ENCODE measurements at places on chromosomes 12 and 14.

DNA sequence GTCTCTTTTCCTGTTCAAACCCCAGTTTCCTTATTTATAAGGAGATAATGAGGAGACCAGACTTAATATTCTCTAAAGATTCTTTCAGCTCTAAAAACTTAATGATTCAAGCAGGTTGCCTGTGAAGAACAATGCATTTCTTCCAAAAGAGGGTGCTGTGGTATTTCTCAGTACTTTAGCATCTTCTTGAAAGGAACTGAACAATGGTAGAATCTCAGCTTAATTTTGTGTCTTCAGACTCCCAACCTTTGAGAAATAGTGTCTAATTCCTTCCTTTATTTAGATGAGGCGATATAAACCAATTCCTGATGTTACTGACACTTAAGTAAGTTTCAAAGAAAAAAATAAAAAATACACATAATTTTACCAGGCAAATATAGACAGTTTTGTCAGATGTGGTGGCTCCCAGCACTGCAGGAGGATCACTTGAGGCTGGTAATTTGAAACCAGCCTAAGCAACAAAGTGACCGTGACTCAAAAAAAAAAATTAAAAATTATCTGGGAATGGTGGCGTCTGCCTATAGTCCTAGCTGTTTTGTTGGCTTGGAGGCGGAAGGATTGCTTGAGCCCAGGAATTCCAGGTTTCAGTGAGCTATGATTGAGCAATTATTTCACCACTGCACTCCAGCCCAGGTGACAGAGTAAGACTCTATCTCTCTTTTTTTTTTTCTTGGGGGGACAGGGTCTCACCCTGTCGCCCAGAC is 76.9 kb upstream of the PSMA6 start:
- no peak for DNase-seq

DNA sequence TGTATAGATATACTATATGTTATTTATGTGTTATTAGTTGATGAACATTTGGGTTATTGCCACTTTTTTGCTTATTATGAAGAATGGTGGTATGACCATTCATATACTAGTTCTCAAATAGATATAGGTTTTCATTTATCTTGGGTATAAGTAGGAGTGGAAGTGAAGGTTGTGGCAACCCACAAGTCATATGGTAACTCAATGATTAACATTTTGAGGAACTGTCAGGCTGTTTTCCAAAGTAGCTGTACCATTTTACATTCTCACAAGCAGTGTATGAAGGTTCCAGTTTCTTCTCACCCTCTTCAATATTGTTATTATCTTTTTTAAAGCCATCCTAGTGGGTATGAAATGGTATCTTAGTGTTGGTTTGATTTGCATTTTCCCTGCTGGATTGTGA is 19.0 kb upstream of the MSRB3 start:
- DNase-seq, result no peak

DNA sequence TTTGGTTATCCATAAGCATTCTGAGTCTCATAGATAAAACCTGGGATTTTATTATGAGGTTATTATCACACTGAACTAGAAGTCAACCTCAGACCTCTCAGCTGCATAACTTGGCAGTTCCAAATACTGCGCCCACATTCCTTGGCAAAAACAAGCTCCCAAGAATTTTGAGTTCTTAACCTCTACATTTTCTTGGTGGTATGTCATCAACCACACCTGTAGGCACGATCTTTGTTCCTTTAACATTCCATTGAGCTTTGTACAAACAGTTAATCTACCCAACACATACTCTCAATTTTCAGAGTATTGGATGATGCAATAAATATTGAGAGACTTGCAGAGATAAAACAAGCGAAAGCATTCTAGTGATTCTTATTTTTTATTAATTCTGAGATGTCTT is 371.8 kb upstream of the PRICKLE1 start:
- peak; percentile 96 for DNase-seq

DNA sequence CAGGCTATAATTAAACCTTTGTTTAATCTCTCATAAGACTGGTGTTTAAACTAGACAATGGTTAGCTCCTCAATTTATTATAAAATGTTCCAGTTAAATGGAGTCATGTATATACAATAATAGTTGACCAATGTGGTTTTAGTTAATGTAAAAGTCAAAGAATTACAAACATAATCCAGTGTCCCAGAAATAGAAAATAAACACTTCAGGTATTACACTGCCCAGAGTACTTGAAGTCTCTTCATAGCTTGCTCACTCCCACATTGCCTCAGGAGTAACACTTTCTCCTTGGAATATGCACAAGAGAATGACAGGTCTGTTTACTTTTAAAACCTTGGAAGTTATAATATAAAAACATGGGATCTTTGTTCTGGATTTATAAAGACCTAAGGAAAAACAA is 60.5 kb downstream of the SLC38A1 start:
- no peak for DNase-seq

DNA sequence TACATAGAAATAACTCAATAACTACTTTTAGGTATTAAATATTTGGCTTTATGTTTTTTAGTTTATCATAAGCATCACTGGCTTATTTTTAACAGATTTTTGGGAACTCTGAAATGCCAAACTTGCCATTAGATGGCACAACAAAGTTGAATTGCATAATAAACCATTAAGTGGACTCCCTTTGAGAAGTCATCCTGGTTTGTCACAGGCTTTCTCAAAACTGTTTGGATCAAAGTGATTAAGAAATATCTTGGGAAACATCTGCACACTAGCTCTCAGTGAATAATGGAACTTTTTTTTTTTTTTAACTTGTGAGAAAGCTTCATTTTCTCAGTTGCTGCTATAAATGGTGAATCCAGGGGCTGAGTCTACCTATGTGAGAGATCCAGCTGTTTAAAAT is 4.3 kb downstream of the SLC16A7 start:
- DNase-seq, result no peak

GRCh38 chr14:64326502-64326901 is 32.3 kb upstream of the ESR2 start:
- no peak for DNase-seq

DNA sequence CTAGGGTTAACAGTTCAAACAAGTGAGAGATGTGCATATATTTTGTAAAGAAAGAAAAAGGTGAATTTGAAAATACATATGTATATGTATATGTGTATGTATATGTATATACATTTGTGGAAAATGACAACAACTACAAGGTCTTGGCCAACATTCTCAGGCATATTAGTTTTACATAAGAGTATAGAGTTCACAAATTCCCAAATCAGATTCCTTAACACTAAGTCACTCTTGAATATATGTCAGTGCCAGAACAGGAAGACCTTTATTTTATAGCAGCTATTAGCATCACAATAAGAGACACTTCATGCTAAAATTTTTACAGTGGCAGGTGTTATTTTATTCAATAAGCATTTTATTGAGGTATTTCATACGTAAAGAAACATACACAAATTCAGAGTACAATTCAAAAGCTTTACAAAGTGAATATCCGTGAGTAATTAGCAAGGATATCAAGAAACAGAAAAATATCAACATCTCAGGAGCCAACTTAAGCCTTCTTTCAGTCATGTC is 179.7 kb downstream of the SLC6A15 start:
- no peak for DNase-seq
